Neural crest cell (in vitro differentiated cells): ENCODE measurements at places on chromosomes 6 and 20. TPM values are rescaled to one million over a fixed set of nuclear protein-coding genes. Genes with fewer than 3 reads are reported as not detected.

Gene DEFB132
- not detected in 2 replicates for total RNA-seq

Gene ARMH2
- total RNA-seq = not detected in 2 replicates

Gene BMP2
- total RNA-seq = 0.58 and 0.84 TPM in 2 replicates

Gene ACTL10
- total RNA-seq = 0.75 TPM in 2 replicates

Gene CD83
- total RNA-seq = 7.1 and 7.9 TPM in 2 replicates

Gene RTEL1
- total RNA-seq = 46.7 and 48.4 TPM in 2 replicates

Gene FGD2
- total RNA-seq = not detected in 2 replicates

Gene TRIM31
- total RNA-seq = not detected in 2 replicates

Gene LY6G6C
- 1.2 TPM in 2 replicates for total RNA-seq

Gene MARCKS
- total RNA-seq = 376 and 380 TPM in 2 replicates

Gene OSBPL2
- total RNA-seq = 33.1 and 35.6 TPM in 2 replicates
